ENCODE measurements at places on chromosomes 2 and 18.

GRCh38 chr2:176174382-176174823 is 14.1 kb upstream of the HOXD1 start:
- no peak for DNase-seq

DNA sequence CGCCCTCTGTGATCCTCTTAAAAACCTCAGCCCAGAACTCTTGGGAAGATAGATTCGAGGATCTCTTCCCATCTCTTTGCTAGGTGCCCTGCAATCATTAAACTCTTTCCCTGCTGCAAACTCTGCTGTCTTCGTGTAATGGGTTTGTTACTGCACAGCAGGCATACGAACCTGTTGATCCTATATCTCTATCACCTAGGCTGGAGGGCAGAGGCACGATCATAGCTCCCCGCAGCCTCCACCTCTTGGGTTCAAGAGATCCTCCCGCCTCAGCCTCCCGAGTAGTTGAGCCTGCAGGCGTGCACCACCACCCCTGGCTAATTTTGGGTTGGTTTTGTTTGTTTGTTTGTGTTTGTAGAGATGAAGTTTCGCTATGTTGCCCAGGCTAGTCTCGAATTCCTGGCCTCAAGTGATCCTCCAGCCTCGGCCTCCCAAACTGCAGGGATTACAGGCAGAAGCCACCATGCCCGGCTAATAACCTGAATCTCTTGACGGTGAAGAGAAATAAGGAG is 493 bp upstream of the BBS5 start:
- DNase-seq = no peak

GRCh38 chr2:100708333-100708732 is 111.6 kb upstream of the NPAS2 start:
- DNase-seq = no peak

- no peak for DNase-seq
Measured at GRCh38 chr2:157990173-157990572, 111.5 kb upstream of the UPP2 start.

GRCh38 chr2:169363560-169364150 is 1.3 kb upstream of the LRP2 start:
- DNase-seq = no peak

DNA sequence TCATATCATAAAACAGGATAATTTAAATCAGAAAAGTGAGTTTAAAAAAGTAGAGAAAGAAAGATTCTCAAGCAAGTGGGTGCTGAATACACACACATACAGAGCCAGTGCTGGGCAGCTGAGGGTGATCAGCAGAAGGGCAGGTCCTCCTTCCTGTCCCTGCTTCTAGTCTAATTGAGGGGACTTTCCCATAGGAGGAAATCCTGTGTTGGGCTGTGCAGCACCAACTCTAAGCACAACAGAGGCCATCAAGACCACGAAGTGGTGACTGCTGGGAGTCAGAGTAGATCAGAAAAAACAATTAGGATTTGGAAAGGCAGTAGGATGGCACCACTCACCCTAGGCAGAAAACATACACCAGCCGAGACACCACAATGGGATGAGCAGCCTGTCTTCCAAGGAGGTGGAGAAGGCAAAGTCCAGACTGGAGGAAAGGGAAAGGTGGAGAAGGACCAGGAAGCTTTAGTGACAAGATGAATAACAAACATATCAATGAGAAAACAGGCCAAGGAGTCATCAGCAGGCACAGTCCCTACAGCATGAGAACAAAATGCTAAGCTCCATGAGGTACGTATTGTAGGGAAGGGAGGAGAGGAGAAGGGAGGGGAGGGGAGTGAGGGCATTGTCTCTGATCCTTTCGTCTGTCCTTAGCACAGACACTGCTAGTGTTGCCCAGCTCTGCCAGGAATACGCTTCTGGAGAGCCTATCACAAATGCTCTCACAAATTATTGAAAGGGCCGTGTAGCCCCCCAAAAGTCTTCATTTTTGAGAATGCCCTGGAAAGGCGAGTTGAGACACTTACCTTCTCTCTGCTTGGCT is 16.7 kb upstream of the MSGN1 start:
- DNase-seq = no peak

Measured in anterior cingulate cortex (tissue), 58 donors.